Fibroblast of skin of back (primary cell): ENCODE measurements at places on chromosomes 2 and 18.

DNA sequence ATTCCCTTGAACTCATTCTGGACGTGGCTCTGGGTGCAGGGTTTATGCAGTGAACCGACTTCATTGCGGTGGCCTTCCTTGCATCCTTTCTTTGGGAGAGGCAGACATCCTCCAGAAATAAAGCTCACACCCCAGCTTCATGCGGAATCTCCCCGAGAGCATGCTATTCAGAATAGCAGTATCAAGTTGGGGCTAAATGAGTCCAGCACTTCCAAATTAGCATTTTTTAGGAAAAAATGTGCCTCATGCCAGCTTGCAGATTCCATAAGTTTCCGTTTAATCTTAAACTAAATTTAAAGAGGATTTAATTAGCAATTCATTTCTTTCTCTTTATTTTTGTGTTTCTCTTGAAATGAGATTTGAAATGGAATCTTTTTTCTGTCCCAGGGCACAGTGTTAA is 107.4 kb upstream of the HDAC4 start:
- DNase-seq, result no peak

- DNase-seq, result no peak
Measured at GRCh38 chr18:56294484-56295183, 343.8 kb downstream of the TXNL1 start.

DNA sequence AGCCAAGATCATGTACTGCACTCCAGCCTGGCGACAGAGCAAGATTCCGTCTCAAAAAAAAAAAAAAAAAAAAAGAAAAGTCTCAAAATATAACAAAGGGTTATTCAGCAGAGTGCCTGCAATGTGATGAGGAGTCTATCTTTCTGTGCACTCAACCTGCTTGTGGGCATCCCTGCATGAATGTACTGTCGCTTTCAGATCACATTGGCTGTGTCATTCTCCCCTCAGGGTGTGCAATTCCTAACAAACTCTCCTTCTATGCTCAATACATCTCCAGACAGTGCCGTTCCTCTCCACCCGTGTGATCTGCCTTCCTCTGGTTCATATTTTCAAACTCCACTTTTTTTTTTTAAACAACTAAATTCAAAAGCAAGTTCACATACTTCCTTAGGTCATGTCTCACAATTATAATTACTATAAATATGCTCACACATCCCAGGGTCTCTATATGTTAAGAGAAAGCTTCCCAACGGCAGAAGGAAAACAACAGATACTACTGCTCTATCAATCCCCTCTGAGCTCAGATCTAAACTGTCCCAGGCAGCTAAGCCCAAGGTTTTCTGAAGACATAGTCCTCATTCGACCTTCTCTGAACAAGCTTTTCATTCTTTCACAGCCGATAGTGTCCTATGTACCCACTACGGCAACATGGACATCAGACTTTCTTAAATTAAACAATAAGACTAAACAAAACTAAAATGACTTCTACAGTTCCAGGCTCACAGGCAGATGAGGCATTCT is 35.2 kb downstream of the PTMA start:
- DNase-seq, result no peak

DNA sequence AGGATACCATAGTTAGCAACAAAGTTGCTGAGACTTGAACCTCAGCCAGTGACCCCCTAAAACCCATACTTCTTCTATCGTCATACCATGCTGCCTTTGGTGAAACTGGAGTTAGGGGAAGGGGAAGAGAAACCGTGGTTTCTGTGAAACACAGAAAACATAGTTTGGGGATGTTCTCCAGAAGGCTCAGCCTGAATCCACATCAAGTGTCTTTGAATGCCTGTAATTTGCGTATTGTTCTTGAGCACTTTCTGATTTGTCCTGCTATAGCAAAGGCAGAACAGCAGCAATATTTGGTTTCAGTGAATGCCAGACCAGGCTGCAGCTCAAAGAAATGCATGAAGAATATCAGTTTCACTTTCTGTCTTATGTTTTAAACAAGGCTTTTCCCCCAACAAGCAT is 258.7 kb downstream of the TTC32 start:
- no peak for DNase-seq

GRCh38 chr2:176096986-176097819 is 2.4 kb upstream of the HOXD12 start:
- DNase-seq, result peak; percentile 62

GRCh38 chr2:144707736-144708326 is 187.9 kb upstream of the ZEB2 start:
- peak; percentile 70 for DNase-seq

DNA sequence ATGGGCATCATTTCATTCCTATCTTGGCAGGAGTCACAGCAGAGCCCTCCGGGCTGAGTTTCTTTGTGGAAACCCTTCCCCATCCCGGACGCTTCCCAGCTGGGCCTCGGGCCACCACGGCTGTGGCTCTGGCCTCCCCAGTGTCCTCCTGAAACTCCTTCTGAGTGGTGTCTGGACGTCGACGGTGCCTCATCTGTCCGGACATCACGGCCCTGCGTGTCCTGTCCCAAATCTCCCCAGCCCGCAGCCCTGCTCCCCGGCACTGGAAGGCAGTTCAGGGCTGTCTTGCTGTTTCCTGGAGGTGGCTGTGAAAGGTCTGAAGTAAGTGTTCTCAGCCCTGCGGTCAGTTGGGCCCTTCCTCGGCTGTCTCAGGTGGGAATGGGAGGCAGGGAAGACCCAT is 99.8 kb upstream of the TMEM18 start:
- DNase-seq, result no peak

DNA sequence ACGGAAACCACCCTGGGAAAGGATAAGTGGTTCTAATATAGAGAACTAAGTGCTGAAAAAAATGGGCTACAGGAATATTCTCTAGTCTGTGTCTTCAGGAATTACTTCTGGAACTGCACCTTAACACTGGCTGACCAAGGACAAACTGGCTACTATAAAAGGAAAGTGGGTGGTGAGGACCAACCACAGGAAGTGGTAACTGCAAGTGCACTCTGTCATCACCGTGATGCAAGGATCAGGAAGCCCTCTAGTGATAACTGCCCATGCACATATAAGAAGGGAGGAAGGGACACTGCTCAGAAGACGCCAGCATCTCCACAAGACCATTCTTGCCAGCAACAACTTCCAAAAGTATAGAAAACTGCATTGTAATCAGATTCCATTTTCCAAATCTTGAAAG is 424.4 kb upstream of the RGPD4 start:
- DNase-seq, result no peak
